ENCODE measurements at places on chromosomes 5 and 9.

DNA sequence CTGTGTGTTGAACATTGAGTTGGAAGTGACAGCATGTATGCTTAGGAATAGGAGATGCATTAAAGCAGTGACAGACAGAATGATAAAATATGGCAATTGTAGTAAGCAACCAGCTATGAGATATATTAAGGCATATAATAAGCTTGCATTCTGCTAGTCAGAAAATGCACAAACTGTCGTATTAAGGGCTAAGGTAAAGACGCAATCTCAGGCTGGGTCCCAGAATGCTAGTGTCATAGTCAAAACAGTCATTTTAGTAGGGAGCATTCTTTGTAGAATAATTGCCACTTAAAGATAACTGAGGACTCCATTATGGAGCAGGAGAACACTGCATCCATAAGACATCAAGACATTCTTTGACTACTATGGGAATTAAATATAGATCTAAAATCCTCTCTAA is 1369.7 kb upstream of the C9orf72 start:
- no peak for DNase-seq

DNA sequence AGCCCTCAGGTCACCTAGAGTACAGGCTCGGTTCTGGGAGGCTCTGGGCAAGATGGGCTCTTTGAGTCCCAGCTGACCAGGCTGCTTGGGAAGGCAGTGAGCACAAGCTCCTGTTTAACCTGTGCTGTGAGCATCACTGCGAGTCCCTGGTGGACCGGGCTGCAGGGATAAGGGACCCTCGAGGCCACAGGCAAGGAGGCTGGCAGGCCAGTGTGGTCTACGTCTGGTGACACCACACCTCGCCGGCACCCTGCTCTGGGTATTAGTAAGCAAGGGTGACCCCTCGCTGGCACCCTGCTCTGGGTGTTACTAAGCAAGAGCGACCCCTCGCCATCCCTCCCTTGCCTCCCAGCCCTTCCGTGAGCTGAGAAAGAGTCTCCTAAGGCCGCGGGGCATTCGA is 125.9 kb upstream of the FOXD4L5 start:
- no peak for DNase-seq

DNA sequence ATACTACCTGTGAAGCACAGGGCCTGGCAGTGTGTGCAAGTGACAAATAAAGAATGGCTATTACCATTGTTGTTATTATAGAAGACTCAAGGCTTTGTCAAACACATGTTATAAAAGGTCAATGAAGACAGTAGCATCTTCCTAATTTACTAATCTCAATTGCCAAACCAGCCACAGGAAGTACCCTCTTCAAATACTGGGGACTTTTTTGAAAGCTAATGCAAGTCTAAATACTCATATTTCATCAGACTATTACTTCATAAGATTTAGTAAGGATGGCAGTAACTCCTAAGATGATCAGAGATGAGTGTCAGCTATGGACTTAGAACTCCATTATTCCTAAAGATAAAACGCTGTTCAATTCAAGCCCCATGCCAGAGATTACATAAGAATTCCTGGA is 43.0 kb downstream of the GNAQ start:
- DNase-seq = no peak

GRCh38 chr5:171578049-171578828 is 158.8 kb downstream of the FGF18 start:
- DNase-seq = no peak

DNA sequence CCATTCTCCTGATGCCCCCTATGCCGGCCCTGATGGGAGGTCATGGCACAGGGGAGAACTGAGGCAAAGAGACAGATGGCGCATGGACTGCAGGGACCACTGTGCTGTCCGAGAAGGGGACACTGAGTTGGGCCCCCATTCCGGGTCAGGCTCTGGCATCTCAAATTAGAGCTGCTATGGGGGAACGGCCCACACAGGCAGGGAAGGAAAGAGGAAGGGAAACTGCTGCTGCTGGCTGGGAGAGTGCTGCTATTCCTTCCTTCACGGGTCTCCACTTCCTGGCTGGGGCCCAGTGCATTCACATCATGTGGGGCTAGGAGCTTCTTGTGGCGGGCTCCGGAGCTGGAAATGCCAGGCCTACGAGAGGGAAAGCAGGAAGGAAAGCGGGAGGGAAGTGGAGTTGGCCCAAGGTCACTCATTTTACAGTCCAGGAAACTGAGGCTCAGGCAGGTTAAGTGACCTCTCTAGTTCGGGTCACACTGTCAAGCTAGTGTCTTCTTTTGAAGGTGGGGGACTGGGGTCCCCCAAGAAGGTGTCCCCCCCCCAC is 1.3 kb upstream of the CARD19 start:
- DNase-seq = no peak

DNA sequence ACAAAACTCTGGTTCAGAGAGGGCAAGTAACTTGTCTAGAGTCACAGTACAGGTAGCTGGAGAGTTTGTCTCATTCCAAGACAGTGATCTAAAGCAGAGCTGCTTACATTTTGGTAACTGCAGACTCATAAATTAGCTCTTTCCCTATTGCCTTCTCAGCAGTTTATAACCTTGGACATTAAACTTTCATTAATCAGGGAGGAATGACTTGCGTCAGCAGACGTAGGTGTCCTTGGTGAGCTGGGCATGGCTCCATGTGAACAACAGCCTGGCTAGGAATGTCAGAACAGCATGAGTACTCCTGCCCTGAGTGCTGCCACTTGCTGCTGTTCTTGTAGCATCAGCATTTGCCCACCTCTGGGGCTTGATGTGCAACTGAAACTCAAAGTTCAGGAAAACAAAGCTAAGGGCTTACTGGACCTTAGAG is 2.2 kb upstream of the ALDOB start:
- DNase-seq = no peak

DNA sequence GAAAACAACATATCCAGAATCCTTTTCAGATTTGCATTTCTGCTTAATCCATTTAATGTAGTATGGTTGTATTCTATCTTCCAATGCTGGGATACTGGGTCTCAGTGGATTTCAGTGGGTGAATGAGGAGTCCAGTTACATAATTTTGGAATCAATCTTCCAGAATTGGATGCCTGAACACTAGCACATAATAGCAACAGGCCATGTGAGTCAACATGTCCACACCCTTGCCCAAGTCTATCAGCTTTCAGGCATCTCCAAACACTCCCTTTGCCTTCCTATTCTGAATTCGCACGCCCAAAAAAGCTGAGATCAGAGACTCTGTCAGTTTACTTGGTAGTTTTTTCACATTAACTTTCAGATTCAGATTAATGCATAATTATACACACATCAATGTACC is 202.6 kb downstream of the TSSK1B start:
- no peak for DNase-seq

DNA sequence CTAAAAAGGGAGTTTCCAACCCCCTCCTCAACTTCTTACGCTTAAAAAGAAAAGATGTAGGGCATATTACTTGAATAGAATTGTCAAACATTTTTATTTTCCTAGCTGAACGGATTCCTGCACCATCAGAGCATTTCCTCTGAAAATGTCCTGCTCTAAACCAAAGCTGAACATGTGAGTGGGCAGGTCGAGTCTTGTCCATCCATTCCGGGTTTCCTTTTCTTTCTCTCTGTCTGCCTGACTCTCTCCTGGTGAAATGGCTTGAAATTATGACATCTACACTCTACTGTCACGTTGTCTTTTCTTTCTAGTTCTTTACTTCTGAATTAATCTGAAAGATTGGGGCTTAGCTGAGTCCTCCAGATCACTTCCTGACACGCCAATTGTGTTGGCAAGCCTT is 39.2 kb upstream of the PTPN3 start:
- DNase-seq = no peak

DNA sequence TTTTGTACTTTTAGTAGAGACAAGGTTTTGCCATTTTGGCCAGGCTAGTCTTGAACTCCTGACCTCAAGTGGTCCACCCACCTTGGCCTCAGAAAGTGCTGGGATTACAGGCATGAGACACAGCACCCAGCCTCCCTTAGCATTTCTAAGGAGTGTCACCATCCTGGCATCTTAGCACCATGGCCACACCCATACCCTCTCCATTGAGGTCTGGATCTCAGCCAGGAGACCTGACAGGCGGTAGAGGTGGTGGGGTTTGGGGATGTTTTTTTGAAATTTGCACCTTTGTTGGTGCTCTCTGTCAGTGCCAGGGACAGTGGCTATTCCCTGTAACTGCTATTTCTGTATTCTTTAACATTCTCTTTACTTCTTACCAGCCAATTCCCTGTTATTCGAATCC is 72.5 kb downstream of the TRIM36 start:
- DNase-seq = no peak

DNA sequence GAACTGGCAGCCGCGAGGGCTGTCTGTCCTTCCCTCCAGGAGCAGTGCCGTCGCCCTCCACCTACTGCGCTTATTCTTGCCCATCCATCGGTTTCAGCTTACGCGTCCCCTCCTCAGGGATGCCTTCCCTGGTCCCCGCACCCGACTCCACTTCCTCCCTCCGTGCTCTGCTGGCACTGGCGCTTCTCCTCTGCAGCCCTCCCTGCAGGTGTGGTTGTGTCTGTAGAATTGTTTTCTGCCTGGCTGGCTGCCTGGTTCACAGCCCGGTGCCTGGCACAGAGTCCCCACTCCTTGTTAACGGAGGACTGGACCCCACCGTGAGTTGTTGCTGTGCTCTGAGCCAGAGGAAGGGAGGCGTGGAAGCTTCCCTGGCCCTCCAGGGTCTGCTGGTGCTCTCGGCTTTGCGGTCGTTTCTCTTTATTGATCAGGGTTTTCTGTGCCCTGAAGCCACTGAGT is 5.7 kb downstream of the NTMT1 start:
- DNase-seq = no peak
